ENCODE measurements at places on chromosomes 6 and 20.

GRCh38 chr6:146273490-146273889, 244.6 kb downstream of the GRM1 start:
- DNase-seq = no peak

DNA sequence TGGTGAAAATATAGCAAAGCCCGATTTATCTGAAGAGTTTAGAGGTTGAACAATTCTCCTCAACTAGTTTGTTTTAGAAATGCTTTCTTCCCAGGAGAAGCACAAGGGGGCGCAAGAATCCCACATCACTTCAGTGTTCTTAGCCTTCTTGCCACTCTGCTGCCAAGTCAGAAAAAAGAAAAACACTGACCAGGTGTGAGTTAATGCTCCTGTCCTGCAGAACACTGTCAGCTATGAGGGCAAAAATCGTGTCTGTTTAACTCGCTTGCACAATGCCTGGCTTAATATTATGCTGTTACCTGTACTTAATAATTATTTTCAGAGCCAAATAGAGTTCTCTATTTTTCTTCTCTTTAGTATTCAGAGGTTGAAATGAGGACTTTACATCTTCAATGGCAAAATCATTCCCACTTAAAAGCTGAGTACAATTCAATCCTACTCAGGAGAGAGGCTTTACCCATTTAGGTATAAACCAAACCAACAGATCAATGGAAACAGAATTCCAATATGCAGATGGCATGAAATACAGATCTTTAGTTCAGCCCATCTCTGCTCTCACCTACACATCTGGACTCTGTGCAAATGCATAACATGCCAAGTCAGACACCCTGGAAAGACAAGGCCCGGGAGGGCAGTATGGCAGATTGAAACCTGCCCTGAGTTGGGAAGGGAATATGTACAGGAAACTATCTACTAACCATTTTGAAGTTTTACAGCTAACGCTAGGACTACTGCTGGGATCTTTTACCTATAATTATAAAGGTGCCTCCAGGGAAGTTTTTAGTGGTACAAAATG, 71.4 kb upstream of the TULP1 start:
- DNase-seq = peak; percentile 76

- DNase-seq = peak; percentile 67
Observed at GRCh38 chr20:54837226-54837625, 361.8 kb downstream of the DOK5 start.

DNA sequence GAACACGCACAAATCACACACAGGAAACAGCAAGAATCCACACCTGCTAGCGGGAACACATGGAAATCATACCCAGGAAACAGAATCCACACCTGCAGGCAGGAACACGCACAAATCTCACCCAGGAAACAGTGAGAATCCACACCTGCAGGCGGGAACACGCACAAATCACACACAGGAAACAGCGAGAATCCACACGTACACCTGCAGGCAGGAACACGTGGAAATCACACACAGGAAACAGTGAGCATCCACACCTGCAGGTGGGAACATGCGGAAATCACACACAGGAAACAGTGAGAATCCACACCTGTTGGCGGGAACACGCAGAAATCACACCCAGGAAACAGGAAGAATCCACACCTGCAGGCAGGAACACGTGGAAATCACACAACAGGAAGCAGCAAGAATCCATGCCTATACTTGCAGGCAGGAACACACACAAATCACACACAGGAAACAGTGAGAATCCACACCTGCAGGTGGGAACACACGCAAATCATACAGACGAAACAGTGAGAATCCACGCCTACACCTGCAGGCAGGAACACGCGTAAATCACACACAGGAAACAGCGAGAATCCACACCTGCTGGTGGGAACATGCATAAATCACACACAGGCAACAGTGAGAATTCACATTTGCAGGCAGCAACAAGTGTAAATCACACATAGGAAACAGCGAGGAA, 108.6 kb downstream of the DLL1 start:
- DNase-seq = no peak

DNA sequence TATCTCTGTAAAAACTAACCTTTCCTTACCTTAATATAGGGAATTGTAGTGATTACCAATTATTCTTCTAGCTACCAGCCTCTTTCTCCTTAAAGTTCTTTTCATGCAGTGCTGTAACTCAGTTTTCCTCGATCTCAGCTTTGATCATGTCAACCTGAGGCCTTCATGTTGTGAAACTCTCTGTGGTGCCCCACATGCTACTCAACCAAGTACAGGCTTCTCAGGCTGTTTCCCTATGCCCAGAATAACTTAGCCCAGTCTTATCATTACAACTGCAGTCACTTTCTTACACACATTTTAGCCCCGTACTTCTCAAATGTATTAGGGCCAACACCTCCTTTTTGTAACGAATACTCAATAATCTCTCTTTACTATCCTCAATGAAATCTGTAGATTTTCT, 90.1 kb upstream of the SUPT3H start:
- DNase-seq = no peak

- no peak for DNase-seq
Observed at GRCh38 chr6:52180787-52181558, 5.2 kb upstream of the IL17A start.

- DNase-seq = no peak
Observed at GRCh38 chr6:143961886-143962878, 45.9 kb downstream of the PLAGL1 start.

- DNase-seq = no peak
Observed at GRCh38 chr6:86516087-86516486, 421.2 kb upstream of the HTR1E start.

DNA sequence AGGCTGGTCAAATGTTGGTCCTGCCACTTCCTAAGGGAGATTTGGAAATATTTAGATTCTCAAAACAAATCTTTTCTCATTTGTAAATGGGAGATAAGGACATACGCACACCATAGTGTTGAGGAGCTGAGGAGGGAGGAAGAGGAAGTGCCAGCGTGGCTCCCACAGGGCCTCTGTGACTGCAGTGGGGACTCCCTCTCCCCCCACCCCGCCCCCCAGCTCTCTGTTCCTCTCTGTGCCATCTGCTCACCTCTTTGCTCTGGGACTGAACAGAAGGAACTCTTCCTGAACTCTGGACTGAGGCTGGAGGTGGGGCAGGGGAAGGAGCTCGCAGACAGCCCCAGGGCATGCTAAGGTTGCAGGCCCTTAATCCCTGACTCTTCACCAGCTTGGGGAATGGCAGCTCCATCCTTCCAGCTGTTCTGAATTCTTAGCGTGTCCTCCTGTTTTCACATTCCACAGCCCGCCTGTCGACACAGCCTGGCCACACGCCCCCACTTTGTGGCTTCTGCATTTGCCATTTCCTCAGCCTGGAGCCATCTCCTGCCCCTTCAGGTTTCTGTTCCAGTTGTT, 11.4 kb downstream of the DDX27 start:
- no peak for DNase-seq

DNA sequence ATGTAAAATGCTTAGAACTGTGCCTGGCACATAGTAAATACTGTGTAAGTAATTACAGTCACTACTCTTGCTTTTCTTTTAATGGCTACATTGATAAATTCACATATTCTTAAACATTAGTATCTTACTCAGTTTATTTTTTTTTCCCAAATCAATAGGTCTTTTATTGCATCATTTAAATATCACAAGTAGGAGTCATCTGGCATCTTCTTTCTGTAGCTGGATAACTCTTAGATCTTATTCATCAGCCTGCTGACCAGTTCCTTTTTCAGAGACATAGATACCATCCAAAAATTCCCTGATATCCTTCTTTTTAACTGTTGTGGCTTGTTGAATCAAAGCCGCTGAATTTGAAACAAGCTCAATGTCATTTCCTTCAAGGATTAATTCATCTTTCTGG, 20.0 kb upstream of the PHF3 start:
- no peak for DNase-seq
